ENCODE measurements at places on chromosomes 11 and 22. TPM values are rescaled to one million over a fixed set of nuclear protein-coding genes. Genes with fewer than 3 reads are reported as not detected.

GRCh38 chr11:50072226-50073112, 39.8 kb downstream of the OR4C45 start:
- no peak for DNase-seq
- H3K36me3 ChIP-seq = no peaks in the 10 kb centered on the region
- H3K27me3 ChIP-seq = no peaks in the 10 kb centered on the region
- H3K27ac ChIP-seq = no peak overlapping the region
- H3K4me1 ChIP-seq = no peaks in the 10 kb centered on the region

- H3K4me3 ChIP-seq = no peak overlapping the region
- no peaks in the 10 kb centered on the region for H3K4me1 ChIP-seq
- DNase-seq = no peak
- H3K36me3 ChIP-seq = no peaks in the 10 kb centered on the region
These were observed 153.2 kb downstream of the CTTN start for GRCh38 chr11:70551351-70552166.

DNA sequence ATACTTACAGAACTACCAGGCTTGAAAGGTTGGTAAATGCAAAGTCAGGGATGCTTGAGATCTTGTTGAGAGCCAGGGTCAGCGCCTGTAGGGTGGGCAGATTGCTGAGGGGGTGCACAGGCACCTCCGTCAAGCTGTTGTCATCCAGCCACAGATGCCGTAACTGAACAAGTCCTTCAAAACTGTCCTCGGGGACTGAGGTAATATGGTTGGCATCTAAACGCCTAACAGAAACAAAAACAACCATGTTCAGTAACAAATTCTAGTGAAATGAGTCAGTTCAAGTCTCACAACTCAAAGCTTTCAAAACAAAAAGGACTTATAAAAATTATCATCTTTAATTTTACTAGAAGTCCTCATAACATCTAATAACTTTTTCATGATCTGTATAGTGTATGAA, 22.2 kb upstream of the CCDC34 start:
- H3K27me3 ChIP-seq = peaks cover 1% of the 10 kb centered on the region
- no peak for DNase-seq
- H3K27ac ChIP-seq = no peak overlapping the region
- H3K4me3 ChIP-seq = no peak overlapping the region
- no peaks in the 10 kb centered on the region for H3K36me3 ChIP-seq
- H3K4me1 ChIP-seq = peaks cover 4% of the 10 kb centered on the region

DNA sequence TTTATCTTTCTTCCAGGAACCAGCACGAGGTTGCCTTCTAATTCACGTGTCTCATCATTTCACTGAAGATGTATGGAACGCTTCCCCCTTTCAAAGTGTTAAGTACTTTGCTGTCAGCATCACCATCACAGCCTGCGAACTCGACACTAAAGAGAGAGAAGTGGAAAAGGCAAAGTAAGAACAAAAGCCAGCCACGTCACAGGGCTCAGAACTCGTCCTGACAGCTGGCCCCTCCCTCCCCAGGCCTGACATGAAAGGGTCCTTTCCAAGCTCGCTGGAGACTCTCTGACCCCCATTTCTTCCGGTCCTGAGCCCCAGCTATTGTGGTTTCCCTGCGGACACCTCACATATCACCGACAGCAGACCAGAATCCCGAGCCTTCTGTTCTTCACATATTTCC, 177.8 kb upstream of the NTM start:
- no peaks in the 10 kb centered on the region for H3K27me3 ChIP-seq
- no peaks in the 10 kb centered on the region for H3K4me1 ChIP-seq
- no peaks in the 10 kb centered on the region for H3K36me3 ChIP-seq

- no peak overlapping the region for H3K4me3 ChIP-seq
- H3K36me3 ChIP-seq = no peaks in the 10 kb centered on the region
- no peak overlapping the region for H3K27ac ChIP-seq
- DNase-seq = no peak
These were observed 9.3 kb downstream of the CELSR1 start for GRCh38 chr22:46528121-46528610.

GRCh38 chr22:36147196-36147791, 13.3 kb downstream of the APOL3 start:
- no peaks in the 10 kb centered on the region for H3K27me3 ChIP-seq
- no peak for DNase-seq
- no peak overlapping the region for H3K4me3 ChIP-seq

DNA sequence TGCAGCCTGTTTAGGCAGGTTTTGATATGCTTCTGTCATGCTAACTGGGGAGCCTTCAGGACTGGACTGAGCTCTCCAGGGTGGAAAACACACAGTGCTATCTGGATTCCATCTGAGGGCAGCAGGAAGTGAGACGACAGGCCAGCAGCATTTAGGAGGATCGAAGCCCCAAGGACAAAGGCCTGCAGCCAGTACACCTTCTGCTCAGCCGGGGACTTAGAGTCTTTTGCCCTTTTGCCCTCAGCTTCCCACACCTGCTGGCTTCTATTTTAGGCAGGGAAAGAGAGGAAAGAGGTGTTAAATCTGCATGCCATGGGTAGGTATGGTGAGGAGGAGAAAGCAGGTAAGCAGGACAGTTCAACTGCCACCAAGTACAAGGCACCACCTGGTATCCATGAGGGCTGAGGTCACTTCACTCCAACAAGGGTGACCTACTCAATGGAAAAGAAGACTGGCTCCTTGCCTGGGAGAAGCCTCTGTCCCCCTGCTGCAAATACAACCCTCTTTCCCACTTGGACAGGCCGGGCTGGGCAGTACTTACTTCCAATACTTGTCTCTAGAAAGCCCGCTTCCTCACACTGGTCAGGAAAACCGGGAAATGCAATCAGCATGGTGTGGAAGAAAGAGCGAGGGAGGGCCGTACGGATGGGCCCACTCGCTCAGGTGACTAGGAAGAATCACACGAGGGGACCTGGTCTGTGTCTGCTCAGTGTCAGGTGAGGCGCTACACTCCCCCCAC, 12.3 kb downstream of the LARGE2 start:
- H3K36me3 ChIP-seq = peaks cover 8% of the 10 kb centered on the region
- DNase-seq = no peak
- H3K27ac ChIP-seq = no peak overlapping the region
- peaks cover 20% of the 10 kb centered on the region for H3K4me1 ChIP-seq
- H3K4me3 ChIP-seq = no peak overlapping the region

GRCh38 chr11:16177688-16178087, 178.7 kb downstream of the SOX6 start:
- no peak overlapping the region for H3K4me3 ChIP-seq
- H3K27me3 ChIP-seq = no peaks in the 10 kb centered on the region
- H3K27ac ChIP-seq = no peak overlapping the region
- H3K36me3 ChIP-seq = no peaks in the 10 kb centered on the region

DNA sequence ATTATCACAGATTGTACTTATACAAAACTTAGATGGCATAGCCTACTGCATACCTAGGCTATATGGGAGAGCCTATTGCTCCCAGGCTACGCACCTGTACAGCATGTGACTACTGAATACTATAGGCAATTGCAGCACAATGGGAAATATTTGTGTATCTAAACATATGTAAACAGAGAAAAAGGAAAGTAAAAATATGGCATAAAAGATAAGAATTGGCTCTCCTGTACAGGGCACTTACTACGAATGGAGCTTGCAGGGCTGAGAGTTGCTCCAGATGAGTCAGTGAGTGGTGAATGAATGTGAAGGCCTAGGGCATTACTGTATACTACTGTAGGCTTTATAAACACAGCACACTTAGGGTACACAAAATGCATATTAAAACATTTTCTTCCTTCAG, 13.2 kb downstream of the APOL6 start:
- peak overlapping the region; percentile 86 for H3K27ac ChIP-seq
- peaks cover 69% of the 10 kb centered on the region for H3K36me3 ChIP-seq
- H3K4me1 ChIP-seq = peaks cover 72% of the 10 kb centered on the region
- no peak overlapping the region for H3K4me3 ChIP-seq
- H3K27me3 ChIP-seq = no peaks in the 10 kb centered on the region

GRCh38 chr22:38955250-38955905, 2.0 kb upstream of the APOBEC3A start:
- peaks cover 33% of the 10 kb centered on the region for H3K4me1 ChIP-seq
- no peak for DNase-seq
- H3K36me3 ChIP-seq = no peaks in the 10 kb centered on the region
- H3K27ac ChIP-seq = peak overlapping the region; percentile 87
- peaks cover 2% of the 10 kb centered on the region for H3K27me3 ChIP-seq
- H3K4me3 ChIP-seq = no peak overlapping the region

DNA sequence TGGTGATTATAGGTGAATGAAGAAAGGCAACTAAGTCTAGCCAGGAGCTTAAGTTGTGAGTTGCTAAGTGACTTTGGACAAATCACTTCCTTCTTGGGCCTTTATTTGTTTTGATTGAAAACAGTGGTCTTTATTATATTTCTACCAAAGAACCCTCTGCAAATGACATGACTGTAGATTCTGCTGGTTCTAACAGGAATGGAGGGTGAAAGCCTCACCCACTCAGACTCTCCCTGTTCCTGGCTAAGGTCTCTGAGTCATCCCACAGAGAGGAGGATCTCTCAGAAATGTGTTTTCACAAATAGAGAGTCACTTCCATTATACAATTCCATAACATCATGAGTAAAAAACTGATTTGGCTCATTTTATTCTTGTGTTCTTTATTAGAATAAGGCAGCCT, 583.9 kb upstream of the LRRC4C start:
- H3K4me1 ChIP-seq = no peaks in the 10 kb centered on the region
- H3K36me3 ChIP-seq = no peaks in the 10 kb centered on the region
- H3K4me3 ChIP-seq = no peak overlapping the region
- H3K27me3 ChIP-seq = no peaks in the 10 kb centered on the region

- no peak overlapping the region for H3K27ac ChIP-seq
- H3K36me3 ChIP-seq = peaks cover 2% of the 10 kb centered on the region
- H3K27me3 ChIP-seq = peaks cover 5% of the 10 kb centered on the region
- DNase-seq = no peak
- H3K4me3 ChIP-seq = no peak overlapping the region
These were observed 75.4 kb downstream of the ME3 start for GRCh38 chr11:86596861-86597586.

GRCh38 chr11:116397602-116398084, 375.1 kb downstream of the BUD13 start:
- H3K4me1 ChIP-seq = no peaks in the 10 kb centered on the region
- peaks cover 1% of the 10 kb centered on the region for H3K27me3 ChIP-seq
- no peaks in the 10 kb centered on the region for H3K36me3 ChIP-seq
- DNase-seq = no peak
- H3K27ac ChIP-seq = no peak overlapping the region

GRCh38 chr22:39315389-39315788, 4.0 kb downstream of the RPL3 start:
- H3K27me3 ChIP-seq = no peaks in the 10 kb centered on the region
- peak overlapping the region; percentile 78 for H3K27ac ChIP-seq
- H3K36me3 ChIP-seq = peaks cover 77% of the 10 kb centered on the region
- peaks cover 46% of the 10 kb centered on the region for H3K4me1 ChIP-seq
- DNase-seq = no peak
- peak overlapping the region; percentile 100 for H3K4me3 ChIP-seq

GRCh38 chr11:100774859-100775258, 87.8 kb downstream of the ARHGAP42 start:
- no peaks in the 10 kb centered on the region for H3K36me3 ChIP-seq
- H3K4me1 ChIP-seq = no peaks in the 10 kb centered on the region
- no peak overlapping the region for H3K4me3 ChIP-seq

BCR gene
- 69.0 TPM for total RNA-seq

CHADL gene
- total RNA-seq = 0.12 TPM

KLHL35 gene
- total RNA-seq = 0.12 TPM

C1QTNF4 gene
- not detected for total RNA-seq

MYOD1 gene
- not detected for total RNA-seq

OR10D3 gene
- not detected for total RNA-seq

IRAG1 gene
- total RNA-seq = not detected

SYT7 gene
- not detected for total RNA-seq

CD3G gene
- total RNA-seq = 137 TPM
